ENCODE measurements at places on chromosomes 6 and 20.
A peak's percentile ranks its signal among the peaks of the same experiment; 100 is the strongest.

DNA sequence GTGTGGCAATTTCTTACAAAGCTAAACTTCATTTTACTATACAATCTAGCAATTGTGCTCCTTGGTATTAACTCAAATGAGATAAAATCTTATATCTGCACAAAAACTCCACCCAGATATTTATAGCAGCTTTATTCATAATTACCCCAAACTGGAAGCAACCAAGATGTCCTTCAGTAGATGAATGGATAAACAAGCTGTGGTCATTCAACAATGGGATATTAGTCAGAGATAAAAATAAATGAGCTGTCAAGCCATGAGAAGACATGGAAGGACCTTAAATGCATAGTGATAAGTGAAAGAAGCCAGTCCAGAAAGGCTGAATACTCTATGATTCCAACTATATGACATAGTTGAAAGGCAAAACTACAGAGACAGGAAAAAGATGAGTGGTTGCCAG is 98.9 kb upstream of the BMP2 start:
- no peaks in the 10 kb centered on the region for H3K36me3 ChIP-seq
- no peaks in the 10 kb centered on the region for H3K4me1 ChIP-seq
- DNase-seq: no peak
- H3K27me3 ChIP-seq: no peaks in the 10 kb centered on the region

DNA sequence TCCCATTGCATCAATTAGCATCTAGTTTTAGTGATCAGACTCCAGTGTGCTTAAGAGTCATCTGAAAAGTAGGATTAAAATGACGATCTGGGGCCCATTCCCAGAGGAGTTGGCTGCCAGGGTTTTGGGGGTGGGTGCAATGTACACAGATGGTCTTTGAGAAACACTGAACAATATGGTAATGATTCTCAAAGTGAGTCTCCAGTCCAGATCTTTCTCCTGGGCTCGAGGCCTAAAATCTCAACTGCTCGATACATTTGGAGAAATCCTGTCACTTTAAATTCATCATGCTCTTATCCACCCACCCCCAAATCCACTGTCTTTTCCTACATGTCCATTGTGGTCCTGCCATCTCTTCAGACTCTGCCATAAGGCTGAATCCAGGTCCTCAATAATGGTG is 80.7 kb upstream of the MYLIP start:
- no peak overlapping the region for H3K27ac ChIP-seq
- H3K4me1 ChIP-seq: no peaks in the 10 kb centered on the region
- H3K27me3 ChIP-seq: no peaks in the 10 kb centered on the region
- DNase-seq: no peak
- H3K4me3 ChIP-seq: no peak overlapping the region

DNA sequence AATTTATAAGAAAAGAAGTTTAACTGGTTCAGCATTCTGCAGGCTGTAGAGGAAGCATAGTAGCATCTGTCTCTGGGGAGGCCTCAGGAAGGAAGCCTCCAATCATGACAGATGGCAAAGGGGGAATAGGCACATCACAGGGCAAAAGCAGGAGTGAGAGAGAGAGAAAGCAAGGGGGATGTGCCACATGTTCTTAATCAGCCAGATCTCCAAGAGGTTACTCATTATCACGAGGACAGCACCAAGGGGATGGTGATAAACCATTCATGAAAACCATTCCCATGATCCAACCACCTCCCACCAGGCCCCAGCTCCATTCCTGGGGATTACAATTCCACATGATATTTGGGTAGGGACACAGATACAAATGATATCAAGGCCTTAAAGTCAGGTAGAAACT is 217.5 kb upstream of the TCF21 start:
- H3K27me3 ChIP-seq: no peaks in the 10 kb centered on the region
- no peak overlapping the region for H3K4me3 ChIP-seq
- H3K27ac ChIP-seq: no peak overlapping the region
- no peaks in the 10 kb centered on the region for H3K36me3 ChIP-seq

- no peak overlapping the region for H3K27ac ChIP-seq
- no peaks in the 10 kb centered on the region for H3K4me1 ChIP-seq
- H3K36me3 ChIP-seq: no peaks in the 10 kb centered on the region
- H3K27me3 ChIP-seq: no peaks in the 10 kb centered on the region
Measured at GRCh38 chr6:94052749-94053148, 633.4 kb upstream of the EPHA7 start.

DNA sequence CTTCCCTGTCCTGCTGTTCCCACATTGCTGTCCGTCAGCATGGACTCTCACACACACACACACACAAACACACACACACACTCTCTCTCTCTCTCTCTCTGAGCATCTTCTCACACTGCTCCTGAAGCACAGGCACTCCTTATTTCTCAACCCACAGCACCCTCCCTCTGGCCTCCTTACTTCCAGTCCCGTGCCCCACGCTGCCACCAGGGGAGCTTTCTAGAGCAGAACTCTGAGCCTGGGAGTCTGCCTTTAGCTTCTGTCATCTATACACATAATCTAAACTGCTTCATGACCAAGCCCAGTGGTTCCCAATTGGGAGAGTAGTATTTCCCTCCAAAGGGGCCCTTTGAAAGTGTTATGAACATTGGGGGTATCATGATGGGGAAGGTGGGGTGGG is 29.1 kb downstream of the HECA start:
- no peaks in the 10 kb centered on the region for H3K4me1 ChIP-seq
- H3K36me3 ChIP-seq: peaks cover 3% of the 10 kb centered on the region
- no peak for DNase-seq
- H3K27me3 ChIP-seq: no peaks in the 10 kb centered on the region
- no peak overlapping the region for H3K4me3 ChIP-seq
- no peak overlapping the region for H3K27ac ChIP-seq

DNA sequence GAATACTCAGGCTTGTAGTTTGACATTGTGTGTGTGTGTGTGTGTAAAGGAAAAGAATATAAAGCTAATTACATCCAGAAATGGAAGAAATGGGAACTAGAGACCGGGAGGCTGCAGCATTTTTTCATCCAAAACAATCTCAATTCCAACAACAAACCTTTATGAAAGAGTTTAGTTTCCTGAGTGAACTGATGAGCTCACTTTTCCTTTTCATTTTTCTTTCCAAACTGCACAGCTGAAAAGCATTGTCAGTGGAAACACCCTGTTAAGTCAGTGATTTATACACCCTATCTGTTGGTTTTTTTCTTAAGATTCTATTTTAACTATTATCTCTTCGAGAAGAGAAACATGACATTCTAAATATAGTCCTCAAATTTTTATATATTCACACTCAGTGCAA is 130.9 kb downstream of the RFPL4B start:
- H3K4me1 ChIP-seq: no peaks in the 10 kb centered on the region
- DNase-seq: no peak
- H3K36me3 ChIP-seq: no peaks in the 10 kb centered on the region
- H3K27ac ChIP-seq: no peak overlapping the region
- H3K4me3 ChIP-seq: no peak overlapping the region
- no peaks in the 10 kb centered on the region for H3K27me3 ChIP-seq

DNA sequence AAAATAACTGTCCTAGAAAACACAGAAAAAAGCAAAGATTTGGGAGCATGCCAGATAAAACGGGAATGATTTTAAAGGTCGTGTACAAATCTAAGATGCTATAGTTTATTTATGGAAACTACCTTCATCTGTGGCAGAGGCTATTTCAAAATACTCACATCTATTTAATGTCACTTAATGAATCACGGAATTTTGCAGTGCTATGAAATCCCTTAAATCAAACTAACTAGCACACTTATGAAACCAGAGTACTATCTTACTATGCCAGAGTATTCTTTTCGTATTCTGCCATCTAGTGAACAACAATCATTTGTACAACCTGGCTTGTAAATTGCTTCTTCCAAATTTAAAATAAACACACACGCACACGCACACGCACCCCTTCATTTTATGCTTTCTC is 77.9 kb upstream of the BMP5 start:
- no peaks in the 10 kb centered on the region for H3K36me3 ChIP-seq
- H3K4me1 ChIP-seq: no peaks in the 10 kb centered on the region
- H3K4me3 ChIP-seq: no peak overlapping the region
- H3K27ac ChIP-seq: no peak overlapping the region

DNA sequence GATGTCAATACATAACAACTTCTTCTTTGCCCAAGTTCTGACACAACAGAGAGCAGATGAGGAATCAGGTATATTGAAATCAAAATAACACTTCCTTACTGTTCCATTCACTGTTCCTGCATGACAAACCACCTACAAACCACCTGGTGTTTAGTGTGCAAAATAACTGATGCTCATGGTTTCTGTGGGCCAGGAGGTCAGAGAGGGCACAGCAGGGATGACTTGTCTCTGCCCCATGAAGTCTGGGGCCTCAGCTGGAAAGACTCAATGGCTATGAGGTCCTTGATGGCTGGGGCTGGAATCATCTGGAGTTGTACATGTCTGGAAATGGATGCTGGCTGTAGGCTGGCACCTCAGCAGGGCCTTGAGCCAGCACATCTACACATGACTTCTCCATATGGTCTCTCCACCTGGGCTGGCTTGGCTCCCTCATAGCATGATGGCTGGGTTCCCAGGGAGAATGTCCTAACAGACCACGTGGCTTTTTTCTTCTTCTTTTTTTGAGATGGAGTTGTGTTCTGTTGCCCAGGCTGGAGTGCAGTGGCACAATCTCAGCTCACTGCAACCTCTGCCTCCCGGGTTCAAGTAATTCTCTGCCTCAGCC is 7.4 kb upstream of the COX4I2 start:
- no peaks in the 10 kb centered on the region for H3K4me1 ChIP-seq
- no peak overlapping the region for H3K27ac ChIP-seq
- H3K27me3 ChIP-seq: no peaks in the 10 kb centered on the region
- DNase-seq: no peak
- H3K36me3 ChIP-seq: no peaks in the 10 kb centered on the region

DNA sequence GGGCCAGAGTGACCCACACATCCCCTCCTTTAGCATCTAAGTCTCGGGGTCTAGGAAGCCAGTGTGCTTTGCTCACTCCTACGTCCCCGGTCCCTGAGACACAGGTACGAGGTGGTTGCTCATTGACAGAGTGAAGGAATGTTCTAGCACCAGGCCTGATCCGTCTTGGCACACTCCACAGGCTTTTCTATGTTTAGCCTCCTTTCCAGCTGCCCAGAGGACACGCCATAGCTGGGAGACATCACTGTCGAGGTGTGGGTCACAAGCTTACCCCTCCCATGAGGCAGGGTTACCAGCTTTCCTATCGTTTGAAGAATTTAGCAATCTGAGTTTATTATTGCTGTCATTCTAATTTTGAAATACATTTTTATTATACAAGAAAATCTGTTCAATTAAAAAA is 30.4 kb upstream of the IER3 start:
- H3K27me3 ChIP-seq: no peaks in the 10 kb centered on the region
- no peak overlapping the region for H3K4me3 ChIP-seq
- peaks cover 18% of the 10 kb centered on the region for H3K4me1 ChIP-seq
- H3K36me3 ChIP-seq: no peaks in the 10 kb centered on the region
- H3K27ac ChIP-seq: peak overlapping the region; percentile 14

- no peaks in the 10 kb centered on the region for H3K36me3 ChIP-seq
- H3K27me3 ChIP-seq: no peaks in the 10 kb centered on the region
- no peak for DNase-seq
- no peak overlapping the region for H3K4me3 ChIP-seq
- peak overlapping the region; percentile 29 for H3K27ac ChIP-seq
Measured at GRCh38 chr20:9235518-9235917, 166.6 kb downstream of the PLCB4 start.

DNA sequence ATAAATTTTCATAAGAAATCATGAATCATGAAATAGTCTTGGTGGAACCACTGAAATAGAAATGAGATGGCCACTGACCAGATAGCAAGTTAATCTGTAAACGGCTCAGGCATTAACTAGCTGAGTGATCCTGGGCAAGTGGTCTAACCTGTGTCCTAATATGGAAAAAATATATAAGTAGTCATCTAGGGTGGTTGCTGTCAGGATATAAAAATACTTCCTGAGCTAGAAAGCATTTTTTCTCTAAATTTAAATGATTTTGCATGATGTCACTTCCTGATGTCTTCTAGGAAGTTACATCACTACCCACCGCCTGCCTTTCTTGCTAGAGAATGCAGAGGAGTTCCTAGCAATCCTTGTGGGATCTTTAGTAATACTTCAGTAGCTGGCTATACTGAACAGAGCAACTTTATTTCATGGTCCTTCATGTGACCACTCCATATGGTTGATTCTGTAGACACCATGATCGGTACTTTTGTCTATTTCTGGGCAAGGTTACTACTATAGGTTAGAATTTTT is 228.1 kb upstream of the CEP162 start:
- H3K4me1 ChIP-seq: no peaks in the 10 kb centered on the region
- no peak overlapping the region for H3K4me3 ChIP-seq
- H3K27ac ChIP-seq: no peak overlapping the region
- DNase-seq: no peak

DNA sequence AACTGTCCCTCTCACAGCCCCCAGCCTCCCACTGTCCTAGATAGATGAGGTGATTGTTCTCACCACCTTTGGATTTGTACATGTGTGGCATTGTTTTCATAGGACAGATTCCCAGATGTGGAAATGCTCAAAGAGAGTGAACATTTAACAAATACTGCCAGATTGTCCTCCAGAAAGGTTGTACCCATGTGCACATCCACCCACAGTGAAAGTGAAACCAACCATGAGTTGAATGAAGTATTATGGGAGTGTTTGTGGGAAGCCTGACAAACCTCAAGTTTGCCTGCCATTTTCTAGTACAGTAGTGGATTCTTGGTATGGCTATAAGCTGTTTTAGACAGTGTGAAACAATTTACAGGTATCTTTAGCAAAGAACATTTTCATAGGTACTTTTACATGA is 42.7 kb downstream of the ANKRD6 start:
- peak; percentile 25 for DNase-seq
- no peaks in the 10 kb centered on the region for H3K4me1 ChIP-seq
- no peak overlapping the region for H3K27ac ChIP-seq
- no peak overlapping the region for H3K4me3 ChIP-seq
- no peaks in the 10 kb centered on the region for H3K27me3 ChIP-seq

DNA sequence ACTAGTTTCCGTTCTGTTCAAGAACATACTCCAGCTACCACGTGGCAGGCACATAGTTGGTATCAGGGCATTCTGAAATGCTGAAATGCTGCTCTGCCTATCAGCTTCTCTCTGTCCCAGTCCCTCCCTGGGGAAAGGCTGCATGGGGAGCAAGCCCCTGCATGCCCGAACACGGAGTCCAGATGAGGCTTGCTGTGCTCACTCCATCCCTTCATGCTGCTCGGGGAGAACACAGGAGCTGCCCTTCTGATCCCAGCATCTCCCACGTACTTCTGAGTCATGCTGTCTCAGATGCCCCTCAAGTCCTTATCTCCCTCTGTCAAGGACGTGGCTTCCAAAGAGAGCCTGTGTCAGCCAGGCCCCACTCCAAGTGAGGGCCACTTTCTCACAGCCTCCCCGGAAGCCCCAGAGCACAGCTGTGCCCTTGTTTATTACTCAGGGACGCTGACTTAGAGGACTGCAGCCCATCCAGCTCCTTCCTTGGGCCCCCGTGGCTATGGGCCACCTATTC is 29.4 kb downstream of the THBS2 start:
- no peaks in the 10 kb centered on the region for H3K27me3 ChIP-seq
- no peak overlapping the region for H3K27ac ChIP-seq
- no peaks in the 10 kb centered on the region for H3K4me1 ChIP-seq
- H3K36me3 ChIP-seq: no peaks in the 10 kb centered on the region

GRCh38 chr20:16485401-16485800 is 87.8 kb downstream of the KIF16B start:
- H3K4me1 ChIP-seq: no peaks in the 10 kb centered on the region
- no peak overlapping the region for H3K27ac ChIP-seq
- no peaks in the 10 kb centered on the region for H3K27me3 ChIP-seq

- H3K4me3 ChIP-seq: no peak overlapping the region
- H3K27me3 ChIP-seq: no peaks in the 10 kb centered on the region
- no peaks in the 10 kb centered on the region for H3K36me3 ChIP-seq
- DNase-seq: no peak
- H3K4me1 ChIP-seq: peaks cover 3% of the 10 kb centered on the region
Measured at GRCh38 chr6:11848852-11849731, 70.5 kb upstream of the ADTRP start.

GRCh38 chr6:138334963-138335362 is 42.7 kb upstream of the SMIM28 start:
- no peak overlapping the region for H3K4me3 ChIP-seq
- DNase-seq: no peak
- H3K27me3 ChIP-seq: no peaks in the 10 kb centered on the region
- H3K4me1 ChIP-seq: no peaks in the 10 kb centered on the region
- no peaks in the 10 kb centered on the region for H3K36me3 ChIP-seq

Data from lung (tissue), 17 donors.